ENCODE measurements at places on chromosomes 3 and 15.

GRCh38 chr3:188634285-188634684, 480.3 kb downstream of the LPP start:
- DNase-seq, result no peak

- no peak for DNase-seq
Observed at GRCh38 chr15:41125931-41126642, 10.0 kb upstream of the INO80 start.

DNA sequence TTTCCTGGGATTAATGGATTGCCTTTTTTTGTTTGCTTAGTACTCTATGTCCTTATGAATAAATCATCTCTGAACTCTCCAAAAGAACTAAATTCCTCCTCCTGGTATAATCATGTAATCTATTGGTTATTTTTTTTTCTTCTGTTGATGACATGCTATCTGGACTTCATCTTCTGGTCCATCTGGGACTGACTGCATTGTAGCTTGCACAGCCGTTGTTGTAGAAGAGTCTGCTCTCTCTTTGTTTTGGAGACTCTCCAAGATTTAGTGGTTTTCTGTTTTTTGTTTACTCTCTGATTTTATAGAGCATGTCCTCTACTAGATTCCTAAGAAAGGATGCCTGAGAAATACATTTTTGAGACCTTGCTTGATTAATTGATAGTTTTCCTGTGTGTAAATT, 19.1 kb downstream of the IREB2 start:
- DNase-seq, result no peak

DNA sequence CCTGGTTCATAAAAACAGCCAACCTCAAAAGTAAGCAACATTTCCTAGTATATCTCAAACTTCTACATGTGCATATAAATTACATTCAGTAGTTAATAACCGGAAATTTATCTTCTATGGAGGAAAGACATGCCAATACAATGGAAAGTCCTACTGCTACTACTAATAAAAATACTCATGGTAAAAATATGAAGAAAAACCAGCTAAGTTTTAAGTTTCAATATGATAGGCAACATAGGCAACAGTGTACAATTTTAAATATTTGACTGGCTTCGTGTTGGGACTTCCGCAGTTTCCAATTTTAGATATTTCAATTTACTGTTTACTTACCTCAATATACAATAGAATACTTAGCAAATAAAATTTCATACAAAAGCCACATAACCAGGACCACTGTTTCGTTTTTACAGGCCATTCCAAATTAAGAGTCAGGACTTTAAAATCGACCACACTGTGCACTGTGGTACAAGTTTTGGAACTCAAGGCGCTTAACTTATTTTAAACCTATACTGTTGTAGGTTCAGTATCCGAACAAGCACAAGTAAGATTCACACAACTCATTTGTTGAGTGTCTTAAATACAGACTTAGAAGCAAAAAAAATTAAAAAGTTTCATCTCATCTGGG, 2.9 kb downstream of the NAA50 start:
- DNase-seq, result no peak
